Ovary (tissue), 10 donors: ENCODE measurements at places on chromosomes 7 and 10. TPM values are rescaled to one million over a fixed set of nuclear protein-coding genes. Genes with fewer than 3 reads are reported as not detected.

DNA sequence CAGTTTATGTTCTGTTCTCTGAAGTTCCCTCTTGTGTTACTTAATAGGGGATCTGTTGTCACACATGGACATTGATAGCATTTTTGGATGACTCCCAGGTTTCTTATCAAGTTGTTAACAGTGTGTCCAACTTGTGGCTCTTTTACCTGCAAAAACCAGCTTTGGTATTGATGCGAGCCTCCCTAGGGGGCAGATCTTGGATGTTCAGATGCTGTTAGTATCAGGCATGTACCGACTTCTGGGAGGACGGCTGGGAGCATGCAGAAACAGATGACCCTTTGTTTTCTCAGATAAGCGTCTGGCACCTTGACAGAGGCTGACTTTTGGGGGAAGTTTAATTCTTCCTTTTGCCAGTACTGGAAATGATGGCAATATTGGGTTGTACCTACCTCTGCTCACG is 2.2 kb downstream of the PLPP4 start:
- DNase-seq: no peak

DNA sequence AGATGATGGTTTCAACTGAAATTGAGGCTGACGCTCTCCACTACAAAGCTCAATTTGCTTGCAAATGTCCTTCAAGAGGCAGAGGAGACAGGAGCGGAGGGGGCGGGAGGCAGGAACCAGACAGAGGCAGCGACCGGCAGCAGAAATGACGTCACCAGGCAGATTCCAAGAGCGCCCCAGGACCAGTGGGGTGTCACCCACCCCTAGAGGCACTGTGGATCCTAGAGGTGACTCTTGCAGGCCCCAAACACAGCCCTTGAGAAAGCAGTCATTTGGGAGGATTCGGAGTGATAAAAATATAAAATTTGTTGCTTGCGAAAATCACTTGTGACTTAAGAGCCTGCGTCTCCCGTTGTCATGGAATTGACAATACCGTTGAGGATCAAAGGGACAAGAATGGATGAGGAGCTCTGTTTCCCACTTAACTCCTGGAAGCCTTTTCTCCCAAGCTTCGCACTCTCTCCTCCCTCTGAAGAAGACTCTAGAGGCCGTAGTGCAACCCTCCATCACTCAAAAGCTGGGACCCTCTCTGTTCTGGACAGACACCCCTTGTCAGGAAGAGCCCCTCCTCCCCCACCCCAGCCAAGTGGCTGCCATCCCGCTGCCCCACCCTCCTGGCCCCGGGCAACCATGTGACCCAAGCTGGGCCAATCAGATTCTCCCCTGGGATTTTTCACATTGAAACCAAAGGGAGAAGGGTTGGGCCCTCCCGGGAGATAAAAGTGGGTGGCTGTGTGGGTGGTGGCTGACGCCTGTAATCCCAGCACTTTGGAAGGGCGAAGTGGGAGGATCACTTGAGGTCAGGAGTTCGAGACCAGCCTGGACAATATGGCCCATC is 16.3 kb upstream of the SLC29A4 start:
- DNase-seq: no peak

GRCh38 chr10:80078448-80079311 is at the start of gene TMEM254:
TMEM254 (plus strand) TSS chr10:80078665; CDS start chr10:80078700, 35 bp downstream.
- DNase-seq: peak; percentile 92

DNA sequence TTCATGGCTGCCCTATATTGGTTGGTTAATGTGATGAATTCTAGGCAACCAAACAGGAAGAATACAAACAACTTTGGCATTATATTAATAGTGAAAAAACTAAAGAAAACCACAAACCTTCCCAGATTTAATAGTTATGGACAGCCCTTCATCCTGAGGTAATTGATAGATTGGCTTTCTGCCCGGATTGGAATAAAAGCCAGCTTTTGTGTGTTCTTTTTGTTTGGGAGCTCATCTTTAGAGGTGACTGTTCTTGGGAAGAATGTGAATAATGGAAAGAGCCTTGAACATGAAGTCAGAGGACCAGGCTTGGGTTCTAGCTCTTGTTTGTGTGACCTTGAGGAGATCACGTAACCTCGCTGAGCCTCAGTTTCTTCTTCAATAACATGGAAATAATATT is 92.3 kb downstream of the VTI1A start:
- DNase-seq: no peak

DNA sequence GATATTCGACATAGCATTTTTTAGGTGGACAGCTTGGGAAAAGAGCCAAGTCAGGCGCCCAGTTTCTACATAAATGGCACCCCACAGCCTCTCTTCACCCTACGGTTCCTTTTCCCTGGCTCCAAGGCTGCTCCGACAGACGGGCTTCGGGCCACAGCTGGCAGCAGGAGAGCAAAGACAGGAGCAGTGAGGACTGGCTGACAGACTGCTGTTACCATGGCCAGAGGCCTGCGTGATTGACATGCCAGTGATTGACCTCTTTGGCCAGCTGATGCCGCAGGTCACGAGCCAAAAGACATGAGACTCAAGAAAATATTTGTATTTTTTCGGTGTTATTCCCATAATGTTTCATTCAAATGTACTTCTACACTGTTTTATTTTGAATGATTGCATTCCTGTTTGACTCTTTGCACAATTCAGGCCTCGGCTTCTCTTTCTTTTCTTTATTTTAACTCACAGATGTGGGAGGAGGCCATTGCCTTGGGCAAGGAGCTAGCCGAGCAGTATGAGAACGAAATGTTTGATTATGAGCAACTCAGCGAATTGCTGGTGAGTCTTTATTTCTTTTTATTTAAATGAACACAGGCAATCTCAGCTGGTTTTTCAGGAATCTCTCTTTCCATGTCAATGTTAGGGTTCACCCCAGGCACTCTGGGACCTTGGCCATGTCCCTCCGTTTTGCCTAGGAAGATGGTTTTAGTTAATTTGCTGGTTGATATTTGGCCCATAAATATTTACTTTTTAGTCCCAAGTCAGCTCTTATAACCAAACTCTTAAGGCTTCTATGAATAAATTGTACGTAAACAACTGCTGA is 146.3 kb upstream of the NPS start:
- DNase-seq: no peak

The FFAR4 gene
- polyA plus RNA-seq: 0.28 TPM

- DNase-seq: no peak
Observed at GRCh38 chr7:66359656-66360211, 154.6 kb downstream of the TPST1 start.

- DNase-seq: no peak
Observed at GRCh38 chr7:125878988-125879387, 949.4 kb upstream of the POT1 start.

DNA sequence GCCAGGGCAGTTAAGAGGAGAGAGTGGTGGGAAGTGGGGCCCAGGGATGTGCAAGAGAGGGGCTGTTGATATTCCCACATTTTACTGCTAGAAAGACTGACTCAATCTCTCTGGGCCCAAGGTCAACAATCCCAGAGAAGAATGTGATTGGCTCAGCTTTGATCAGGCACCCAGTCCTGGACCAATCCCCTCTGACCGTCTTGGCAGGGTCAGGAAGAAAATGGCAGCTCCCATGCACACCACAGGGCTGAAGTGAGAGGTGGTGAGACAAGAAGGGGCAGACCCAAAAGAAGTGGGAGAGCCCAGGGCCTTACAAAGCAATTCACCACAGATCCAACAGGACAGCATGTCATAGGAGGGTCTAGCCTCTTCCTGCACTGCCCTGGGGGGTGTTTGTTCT is 3.3 kb upstream of the C10orf105 start:
- DNase-seq: no peak

The CPA2 gene
- 0.05 TPM for polyA plus RNA-seq

The SEMA3E gene
- 0.10 TPM for polyA plus RNA-seq

DNA sequence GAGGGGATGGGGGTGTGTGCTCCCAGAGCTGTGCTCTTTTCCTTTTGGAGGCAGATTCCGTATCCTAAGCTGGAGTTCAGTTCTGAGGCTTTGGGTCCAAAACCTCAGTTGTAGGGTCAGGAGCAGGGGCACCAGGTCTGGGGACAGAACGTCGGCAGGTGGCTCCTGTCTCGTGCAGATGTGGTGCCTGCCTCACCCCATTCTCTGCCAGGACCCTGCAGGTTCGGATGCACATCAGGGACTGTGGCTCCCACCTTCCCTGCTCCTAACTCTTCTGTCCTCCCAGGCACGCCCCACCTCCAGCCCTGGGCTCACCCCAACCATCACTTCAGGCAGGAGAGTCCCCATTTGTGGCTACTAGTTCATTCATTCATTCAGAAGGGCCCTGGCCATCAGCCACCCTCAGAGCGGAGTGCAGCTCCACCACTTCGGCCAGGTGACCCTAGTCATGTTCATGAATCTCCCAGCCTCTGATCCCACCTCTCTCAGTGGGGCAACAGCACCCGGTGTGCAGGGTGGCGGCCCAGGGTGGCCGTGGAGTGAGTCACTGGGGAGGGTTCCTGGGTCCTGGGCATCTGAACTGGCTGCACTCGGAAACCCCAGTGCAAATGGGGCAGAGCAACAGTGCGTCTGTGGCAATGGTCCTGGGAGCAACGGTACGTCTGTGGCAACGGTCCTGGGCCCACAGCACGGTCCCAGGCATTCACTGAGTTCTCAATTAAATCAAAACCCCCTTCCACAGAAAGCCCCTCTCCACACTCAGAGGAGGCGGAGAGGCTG is 100.8 kb upstream of the FAM20C start:
- DNase-seq: no peak

The SFTPA1 gene
- polyA plus RNA-seq: 0.10 TPM

GRCh38 chr10:124302951-124303505 is 115.7 kb downstream of the OAT start:
- peak; percentile 12 for DNase-seq

DNA sequence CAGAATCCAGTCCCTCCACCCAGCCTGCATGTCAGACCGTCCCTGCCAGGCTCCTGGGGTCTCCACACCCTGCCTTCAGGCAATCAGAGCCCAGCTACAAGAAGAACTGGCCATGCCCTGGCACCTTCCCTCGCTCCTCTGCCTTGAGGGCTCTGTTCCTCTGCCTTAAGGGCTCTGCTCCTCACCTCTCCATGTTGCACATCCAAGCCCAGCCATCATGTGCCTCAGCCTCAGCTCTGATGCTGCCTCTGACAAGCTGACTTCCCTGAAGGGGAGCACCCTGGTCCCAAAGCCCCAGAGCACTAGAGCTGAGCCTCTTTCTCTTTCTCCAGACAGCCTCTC is 50.3 kb upstream of the ANTXRL start:
- no peak for DNase-seq

- DNase-seq: peak; percentile 77
Observed at GRCh38 chr10:59808896-59809643, 55.8 kb upstream of the MRLN start.

- DNase-seq: no peak
Observed at GRCh38 chr7:68014031-68014736, 1017.6 kb downstream of the TYW1 start.

GRCh38 chr7:52447581-52448180 is 587.8 kb upstream of the POM121L12 start:
- DNase-seq: no peak

GRCh38 chr7:584122-584465 is 64.4 kb upstream of the PDGFA start:
- DNase-seq: no peak

GRCh38 chr7:25832929-25833328 is 319.1 kb upstream of the NFE2L3 start:
- DNase-seq: no peak

The ZNF804B gene
- not detected for polyA plus RNA-seq

- DNase-seq: no peak
Observed at GRCh38 chr7:132433301-132433700, 143.0 kb downstream of the PLXNA4 start.

DNA sequence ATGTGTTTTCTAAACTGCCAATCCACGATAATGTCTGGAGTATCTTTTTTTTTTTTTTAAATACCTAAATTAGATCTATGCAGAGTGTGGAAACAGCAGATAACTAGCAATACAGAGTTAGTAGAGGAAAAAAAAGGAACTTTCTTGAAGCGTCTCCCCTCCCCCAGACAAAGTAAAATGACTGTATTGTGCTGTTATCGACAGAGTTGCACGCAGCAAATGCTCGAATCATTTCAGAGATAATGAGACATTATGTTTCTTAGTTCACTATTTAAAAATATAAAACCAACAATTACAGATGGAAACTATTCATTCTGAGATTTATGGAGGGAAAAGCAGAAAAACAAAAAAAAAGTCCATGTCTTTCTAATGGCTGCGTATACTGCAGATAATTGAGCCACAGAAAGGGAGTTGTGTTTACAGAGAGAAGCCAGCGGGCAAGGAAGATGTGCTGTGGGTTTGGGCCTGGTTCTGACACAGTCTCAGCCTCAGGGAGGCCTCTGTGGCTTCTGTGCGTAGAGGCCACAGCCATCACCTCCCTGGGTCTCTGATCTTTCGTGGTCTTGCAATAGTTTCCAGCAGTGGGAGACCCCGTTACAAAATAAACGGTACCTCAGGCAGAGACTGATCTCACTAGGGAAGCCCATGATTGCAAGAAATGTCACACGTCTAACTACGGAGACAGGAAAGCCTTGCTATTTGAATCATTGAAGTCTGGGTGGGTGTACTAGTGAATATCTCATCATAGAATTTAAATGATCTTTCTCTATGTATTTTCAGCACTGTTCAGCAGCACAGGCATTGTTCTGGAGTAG is 19.1 kb upstream of the KLF6 start:
- no peak for DNase-seq

The SUN3 gene
- polyA plus RNA-seq: not detected

GRCh38 chr7:13952921-13953320 is 36.5 kb downstream of the ETV1 start:
- DNase-seq: no peak

GRCh38 chr10:91762878-91763277 is 35.3 kb upstream of the TNKS2 start:
- no peak for DNase-seq

- no peak for DNase-seq
Observed at GRCh38 chr7:96219378-96220130, 102.3 kb downstream of the SLC25A13 start.

The EGR2 gene
- 2.0 TPM for polyA plus RNA-seq

DNA sequence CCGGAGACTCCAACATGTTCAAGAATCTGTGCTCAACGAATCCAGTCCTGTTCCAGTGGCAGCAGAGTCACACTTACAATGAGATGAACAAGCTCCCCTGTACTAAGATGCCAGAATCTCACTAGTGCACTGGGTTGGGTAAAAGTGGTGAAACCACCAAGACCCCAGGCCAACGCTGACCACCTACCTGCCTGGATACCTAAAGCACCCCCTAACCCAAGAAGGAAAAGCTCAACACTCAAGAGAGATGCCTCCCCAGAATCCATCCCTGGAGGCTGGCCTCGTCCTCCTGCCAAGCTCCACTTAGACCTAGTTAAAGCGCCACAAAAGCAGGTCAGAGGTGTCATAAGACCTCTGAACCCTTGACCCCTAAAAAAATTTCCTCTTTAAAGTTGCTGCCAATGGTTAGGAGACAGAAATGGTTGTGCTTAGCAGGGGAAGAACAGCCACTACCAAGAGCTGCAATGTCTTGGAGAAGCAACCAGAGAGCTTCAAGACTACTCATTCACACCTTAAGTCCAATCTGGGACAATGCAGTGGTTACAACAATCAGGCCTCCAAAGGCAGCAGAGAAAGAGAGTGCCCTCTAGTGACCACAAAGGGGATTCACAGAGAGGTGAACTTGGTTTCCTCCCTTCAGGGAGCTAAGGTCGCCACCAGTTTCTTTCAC is 94.6 kb upstream of the MACROH2A2 start:
- DNase-seq: no peak

DNA sequence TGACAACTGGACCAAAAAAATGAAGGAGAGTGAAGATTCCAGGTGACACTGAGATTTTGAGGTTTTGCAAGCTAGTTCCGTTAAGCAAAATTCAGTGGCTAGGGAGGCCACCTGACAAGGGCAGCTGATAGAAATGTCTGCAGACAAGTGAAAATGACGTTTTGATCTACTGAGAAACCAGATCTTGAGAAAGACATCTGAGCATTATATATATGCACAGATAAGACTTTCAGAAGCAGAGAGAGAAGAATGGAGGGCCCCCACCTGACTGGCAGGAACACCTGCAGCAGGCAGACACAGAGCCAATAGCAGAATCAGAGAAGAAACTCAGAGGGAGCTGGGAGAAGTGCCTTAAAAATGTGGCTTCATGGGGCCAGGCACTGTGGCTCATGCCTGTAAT is 76.1 kb upstream of the LRGUK start:
- no peak for DNase-seq
